CD4-positive, alpha-beta T cell (primary cell): ENCODE measurements at places on chromosomes 4 and X.

DNA sequence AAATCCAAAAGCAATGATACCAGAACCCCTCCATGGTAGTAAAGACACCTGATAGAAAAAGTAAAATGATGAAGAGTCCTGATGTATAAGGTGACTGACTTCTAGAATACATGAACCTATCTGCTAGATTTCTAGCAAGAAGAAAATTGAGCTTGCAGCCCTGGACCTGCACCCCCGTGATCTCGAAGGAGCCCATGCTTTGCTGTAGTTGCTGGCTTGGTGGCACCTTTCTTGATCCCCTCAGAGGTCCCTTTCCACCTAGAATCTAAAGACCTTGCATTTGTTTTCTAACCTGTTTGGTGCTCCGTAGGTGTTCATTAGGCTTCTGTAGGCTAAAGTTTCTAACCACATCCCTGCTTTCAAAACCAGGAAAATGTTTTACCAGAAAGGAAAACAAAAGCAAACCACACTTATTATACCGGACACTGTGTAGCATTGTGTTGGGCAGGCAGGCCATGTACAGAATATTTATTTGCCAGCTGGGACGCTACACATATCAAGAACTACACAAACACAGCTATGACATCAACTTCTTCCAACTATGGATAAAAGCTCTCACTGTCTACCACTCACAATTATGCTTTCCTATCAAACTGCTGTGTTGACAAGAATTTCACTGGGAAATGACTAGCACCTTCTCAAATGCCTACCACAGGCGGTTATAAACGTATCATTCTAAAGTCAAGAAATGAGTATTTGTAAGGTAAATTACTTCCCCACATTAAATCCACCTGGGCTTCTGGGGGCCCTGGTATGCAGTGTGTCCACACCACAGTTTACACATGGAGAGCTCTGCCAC is 316.2 kb downstream of the UNC5C start:
- DNase-seq, result no peak

GRCh38 chrX:11757397-11757718 is 679 bp upstream of the MSL3 start:
- no peak for DNase-seq

- DNase-seq, result no peak
These were observed 1.2 kb upstream of the TMEM144 start for GRCh38 chr4:158208963-158209640.

DNA sequence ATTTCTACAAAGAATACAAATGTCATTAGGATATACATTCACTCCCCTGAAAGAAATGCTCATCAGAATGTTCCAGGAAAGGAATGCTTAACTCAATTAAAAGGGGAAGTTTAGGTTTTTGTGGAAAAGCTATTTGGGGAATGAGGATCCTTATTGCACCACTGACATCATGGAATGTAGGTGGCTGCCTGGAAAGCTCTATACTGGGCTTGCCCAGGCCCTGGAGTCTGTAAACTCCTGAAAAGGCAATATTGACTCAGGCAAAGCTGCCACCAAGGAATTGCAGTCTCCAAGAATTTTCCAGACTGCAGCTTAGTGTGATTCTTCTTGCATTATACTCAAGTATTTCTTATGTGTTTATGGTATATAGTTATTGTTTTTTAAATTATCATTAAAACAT is 15.7 kb downstream of the DAPP1 start:
- no peak for DNase-seq

GRCh38 chr4:114005569-114006442 is 26.4 kb upstream of the ARSJ start:
- DNase-seq, result no peak

- DNase-seq, result no peak
These were observed 91.1 kb upstream of the VEGFC start for GRCh38 chr4:176883681-176884418.
